Stimulated activated CD8-positive, alpha-beta memory T cell treated with anti-CD3 and anti-CD28 coated beads, Interleukin-4, amount 100 ng/mL, for 1 hour (primary cell): ENCODE measurements at places on chromosomes 11 and 22.

- no peak for DNase-seq
These were observed 234.5 kb downstream of the METTL15 start for GRCh38 chr11:28342716-28343115.

DNA sequence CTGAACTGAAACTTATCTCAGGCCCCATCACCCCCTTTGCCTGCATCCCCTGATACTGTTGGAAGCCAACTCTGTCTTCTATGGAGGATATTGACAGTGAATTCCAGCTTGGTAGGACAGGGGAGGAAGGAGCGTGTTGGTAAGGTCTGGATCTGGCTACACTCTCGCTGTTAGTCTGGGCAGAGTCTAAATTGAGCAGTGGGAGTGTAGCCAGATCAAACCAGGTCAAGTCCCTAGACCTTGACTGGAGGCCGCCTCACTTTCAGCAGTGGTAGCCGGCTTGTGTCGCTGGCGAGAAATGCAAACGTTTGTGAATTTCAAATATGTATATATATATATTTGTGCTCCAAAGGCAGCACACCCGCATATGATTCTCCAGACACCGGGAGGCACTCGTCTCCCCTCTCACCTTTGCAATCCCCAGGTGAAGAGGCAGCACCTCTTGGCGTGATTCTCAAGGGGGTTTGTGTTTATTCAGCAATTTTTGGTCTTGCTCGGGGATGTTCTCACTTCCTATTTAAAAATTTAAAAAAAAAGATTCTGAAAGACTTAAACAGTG is 26.7 kb downstream of the DHCR7 start:
- DNase-seq = no peak

DNA sequence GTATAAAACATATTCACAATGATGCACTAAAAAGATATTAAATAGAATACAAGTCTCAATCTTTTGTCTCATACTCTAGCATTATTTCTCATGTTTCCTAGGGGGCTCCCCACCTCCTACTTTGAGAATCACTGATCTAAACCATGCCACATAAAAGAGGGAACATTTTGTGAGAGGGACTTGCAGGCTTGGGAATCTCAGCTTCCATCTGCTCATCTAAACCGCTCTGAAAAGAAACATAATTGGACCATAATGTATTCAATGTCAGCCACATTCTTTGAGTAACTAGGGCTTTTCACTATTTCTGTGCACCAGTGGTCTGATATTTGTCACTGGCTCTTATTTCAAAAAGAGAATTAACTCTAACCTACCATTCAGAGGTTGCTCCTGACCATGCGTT is 6.4 kb upstream of the CSRP3 start:
- no peak for DNase-seq

DNA sequence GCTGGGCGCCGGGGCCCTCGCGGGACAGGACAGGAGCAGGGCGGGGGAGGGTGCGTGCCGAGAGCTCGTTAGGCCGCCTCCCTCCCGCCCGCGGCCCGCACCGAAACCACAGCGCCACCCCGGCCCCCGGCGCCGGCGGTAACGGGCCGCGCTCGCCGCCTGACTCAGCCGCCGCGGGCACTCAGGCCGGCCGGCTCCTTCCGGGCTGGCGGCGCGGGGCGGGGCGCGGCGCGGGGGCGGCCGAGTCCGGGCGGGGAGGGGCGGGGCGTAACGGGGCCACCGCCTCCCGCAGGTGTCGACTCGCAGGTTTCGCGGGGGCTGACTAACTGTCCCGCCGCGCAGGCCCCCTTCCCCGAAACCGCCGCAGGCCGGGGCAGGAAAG is at the start of gene AP5B1:
Gene AP5B1 (minus strand): TSS at position 207 of the 382 bp plus-strand sequence. CDS start 385 bp downstream, outside the sequence.
- DNase-seq = peak; percentile 50

DNA sequence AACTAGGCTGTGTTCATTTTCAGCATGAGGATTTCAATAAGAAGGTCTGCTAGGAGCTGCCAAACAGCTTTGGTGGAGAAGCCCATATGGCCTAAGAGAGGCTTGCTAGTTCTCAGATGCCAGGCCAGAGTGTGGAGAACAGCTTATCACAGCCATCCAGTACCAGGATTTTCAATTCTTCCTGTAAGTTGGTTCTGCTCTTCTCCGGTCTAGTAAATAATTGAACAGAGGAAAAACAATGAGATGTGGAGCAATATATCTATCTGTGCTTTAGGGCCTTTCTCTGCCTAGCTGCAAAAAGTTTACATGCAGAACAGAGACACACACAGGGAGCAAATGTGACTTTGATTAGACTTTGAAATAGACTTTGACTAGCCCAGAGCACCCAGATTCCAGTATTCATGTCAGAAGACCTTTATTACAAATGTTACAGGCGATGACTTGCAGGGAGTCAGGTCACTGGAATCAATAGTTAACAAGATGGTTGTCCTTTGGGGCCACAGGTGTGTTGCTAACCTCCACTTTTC is 19.8 kb upstream of the PPP2R1B start:
- DNase-seq = no peak

DNA sequence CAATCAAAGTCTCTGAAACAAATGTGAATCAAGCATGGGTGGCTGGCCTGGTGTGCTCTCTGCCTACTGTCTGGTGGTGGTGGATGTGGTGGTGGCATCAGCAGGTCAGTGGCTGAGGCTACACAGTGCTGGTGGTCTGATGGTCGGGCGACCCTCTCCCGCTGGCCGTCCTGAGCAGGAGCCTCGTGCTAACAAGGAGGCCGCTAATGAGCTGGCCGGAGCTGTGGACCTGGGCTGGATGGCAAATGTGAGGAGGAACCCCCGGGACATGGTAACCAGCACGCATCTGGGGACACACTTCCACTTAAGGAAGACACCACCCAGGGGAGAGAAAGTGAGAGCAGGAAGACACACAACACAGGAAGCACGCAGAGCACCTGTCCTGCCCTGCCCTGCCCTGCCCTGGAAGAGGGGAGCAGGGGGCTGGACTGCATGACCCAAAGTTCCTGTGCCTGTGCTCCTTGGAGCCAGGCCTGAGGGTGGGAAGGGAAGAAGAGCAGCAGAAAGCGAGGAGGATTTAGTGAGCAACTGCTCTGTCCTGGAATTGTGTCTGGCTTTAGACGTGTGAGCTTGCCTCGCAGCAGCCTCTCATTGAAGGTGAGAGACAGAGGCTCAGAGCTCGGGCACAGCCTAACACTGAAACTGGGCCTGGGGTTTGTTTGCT is 23.7 kb downstream of the SLC37A2 start:
- no peak for DNase-seq

DNA sequence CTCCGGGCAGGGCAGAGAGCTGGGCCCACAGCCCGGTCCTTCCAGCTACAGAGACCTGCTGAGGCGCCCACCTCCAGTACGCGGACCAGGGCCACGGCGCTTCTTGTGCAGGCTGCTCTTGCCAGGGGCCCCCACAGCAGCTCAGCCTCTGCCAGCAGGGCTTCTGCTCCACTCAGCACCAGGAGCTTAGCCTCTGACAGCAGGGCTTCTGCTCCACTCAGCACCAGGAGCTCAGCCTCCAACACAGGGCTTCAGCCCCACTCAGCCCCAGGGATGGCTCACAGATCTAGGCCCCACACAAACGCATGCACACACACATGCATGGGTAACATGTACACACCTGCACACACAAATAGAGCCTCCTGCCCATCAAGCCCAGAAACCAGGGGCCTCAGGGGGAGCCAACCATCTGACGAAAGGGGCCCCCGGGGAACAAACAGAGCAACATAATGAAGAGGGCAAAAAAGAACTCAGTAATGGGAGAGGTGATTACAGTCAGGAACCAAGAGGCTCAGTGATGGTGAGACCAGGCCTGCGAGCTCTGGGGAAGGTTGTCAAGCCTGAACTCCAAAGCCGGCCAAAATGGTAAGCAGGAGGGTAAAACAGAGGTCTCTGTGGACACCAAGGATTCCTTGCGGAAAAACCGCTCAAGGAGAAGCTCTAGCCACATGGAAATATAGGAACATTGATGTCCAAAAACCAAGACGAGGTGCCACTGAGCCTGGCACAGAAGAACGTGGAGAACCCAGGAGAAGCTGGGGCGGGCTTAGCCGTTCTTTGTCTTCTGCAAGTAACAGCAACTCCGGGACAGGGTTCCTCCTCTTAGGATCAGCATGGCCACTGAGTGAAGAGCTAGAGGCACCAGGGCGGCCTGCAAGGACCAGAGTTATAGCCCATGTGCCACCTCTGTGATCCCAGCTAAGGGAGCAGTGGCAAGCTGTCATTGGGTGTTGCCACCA is 46.5 kb downstream of the GNB1L start:
- no peak for DNase-seq

DNA sequence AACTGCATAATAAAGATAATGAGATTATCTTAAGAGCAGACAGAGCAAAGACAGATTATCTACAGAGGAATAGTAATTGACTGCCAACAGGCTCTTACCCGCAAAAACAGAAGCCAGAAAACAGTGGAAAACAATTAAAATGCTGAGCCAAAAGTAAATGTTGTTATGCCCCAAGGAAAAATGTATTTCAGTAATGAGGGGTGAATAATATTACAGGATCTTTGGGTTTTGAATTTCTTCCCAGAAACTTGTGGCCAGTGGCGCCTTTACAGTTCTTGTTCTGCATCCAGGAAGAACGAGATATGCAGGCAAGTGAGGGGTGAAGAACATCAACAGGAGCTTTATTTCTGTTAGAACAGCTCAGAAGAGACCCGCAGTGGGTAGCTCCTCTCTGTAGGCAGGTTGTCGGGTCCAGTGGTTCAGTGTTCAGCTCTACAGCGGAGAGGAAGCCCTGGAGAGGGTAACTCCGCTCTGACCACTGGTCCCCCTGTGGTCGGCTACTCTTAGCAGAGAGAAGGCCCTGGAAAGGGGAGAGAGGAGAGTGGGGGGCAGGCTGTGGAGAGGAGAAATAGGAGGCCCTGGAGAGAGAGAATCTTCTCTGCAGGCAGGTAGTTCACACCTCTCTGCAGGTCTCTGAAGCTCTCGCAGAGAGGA is 51.8 kb upstream of the SC5D start:
- no peak for DNase-seq

DNA sequence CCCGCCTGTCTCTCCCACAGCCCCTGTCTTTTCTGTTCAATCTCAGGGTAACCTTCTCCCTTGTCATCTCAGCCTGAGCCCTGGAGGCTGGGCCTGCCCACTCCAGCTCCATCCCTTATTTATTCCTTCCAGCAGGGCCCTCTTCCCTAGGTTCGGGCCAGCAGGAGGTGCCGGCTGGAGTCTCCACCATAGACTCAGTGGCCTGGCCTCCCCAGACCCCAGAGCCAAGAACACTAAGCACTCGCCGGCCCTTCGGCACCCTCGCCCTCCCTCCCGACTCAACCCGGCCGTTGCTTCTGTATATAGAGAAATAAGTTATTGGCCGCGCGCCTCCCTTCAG is 1.4 kb upstream of the RAB1B start:
- no peak for DNase-seq

GRCh38 chr11:102603091-102603490 is 22.0 kb downstream of the MMP20 start:
- DNase-seq = no peak

DNA sequence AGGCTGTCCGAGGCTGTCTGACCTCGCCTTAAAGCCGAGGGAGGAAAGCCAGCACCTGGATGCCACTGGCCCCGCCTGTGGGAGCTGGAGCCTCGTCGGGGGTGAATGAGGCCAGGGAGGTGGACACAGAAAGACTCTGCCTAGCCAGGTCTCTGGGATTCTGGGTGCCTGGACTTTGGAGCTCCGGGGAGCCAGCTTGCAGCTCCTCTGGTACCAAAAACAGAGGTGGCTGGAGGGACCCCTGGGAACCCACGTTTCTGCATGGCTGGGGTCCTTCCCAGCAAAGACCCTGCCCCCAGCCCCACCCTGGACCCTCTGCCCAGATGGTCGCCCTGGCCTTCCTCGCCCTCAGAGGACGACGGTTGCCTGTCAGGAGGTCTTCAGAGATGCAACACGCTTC is 239.7 kb downstream of the BRD1 start:
- no peak for DNase-seq

DNA sequence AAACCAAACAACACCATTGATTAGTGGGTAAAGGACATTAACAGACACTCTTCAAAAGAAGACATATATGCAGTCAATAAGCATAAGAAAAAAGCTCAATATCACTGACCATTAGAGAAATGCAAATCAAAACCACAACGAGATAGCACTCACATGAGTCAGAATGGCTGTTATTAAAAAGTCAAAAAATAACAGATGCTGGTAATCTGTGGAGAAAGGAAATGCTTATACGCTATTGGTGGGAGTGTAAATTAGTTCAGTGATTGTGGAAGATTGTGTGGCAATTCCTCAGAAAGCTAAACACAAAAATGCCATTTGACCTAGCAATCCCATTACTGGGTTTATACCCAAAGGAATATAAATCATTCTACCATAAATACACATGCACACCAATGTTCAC is 182.6 kb downstream of the TRPC6 start:
- no peak for DNase-seq

DNA sequence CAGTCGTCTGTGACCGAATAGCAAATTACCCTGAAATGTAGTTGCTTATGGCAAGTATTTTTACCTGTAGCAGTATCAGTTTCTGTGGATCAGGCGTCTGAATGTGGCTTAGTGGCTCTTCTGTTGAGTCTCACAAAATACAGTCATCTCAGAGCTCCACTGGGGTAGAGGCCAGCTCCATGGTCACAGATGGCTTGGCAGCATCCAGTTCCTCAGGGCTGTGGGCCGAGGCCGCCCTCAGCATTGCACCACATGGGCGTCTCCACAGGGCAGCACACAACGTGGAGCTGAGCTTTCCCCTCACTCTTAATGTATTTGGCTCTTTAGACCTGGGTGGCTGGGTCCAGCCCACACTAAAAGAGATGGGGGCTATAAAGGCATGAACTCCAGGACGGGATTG is 57.8 kb downstream of the SBF1 start:
- DNase-seq = no peak

- DNase-seq = no peak
These were observed 437 bp downstream of the SLC43A3 start for GRCh38 chr11:57426439-57426928.

GRCh38 chr11:71307811-71308645 is 55.7 kb upstream of the SHANK2 start:
- no peak for DNase-seq

DNA sequence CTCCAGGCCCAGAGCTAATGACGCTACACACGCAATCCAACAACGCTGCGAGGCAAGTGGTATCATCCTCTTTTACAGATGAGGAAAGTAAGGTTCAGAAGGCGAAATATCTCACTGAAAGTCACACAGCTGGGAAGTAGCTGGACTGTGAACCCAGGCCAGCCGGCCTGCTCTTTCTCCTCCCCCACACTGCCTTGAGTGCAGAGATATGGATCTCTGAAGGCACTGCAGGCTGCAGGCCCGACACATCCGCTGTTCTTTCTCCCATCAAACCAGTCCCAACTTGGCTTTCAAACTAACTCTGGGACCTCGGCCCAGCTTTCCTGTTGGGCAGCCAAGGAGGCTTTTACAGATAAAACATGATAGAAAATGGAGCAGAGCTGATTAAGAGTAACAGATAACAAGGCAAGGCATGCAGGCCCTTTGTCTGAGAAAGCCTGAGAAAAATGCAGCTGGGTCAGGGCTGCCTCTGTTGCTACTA is 64.0 kb upstream of the PTPRJ start:
- no peak for DNase-seq

GRCh38 chr11:8593935-8594909 is at the start of gene STK33:
Gene STK33 (minus strand): TSS chr11:8594228. CDS start chr11:8474905, 119,323 bp downstream.
- no peak for DNase-seq

DNA sequence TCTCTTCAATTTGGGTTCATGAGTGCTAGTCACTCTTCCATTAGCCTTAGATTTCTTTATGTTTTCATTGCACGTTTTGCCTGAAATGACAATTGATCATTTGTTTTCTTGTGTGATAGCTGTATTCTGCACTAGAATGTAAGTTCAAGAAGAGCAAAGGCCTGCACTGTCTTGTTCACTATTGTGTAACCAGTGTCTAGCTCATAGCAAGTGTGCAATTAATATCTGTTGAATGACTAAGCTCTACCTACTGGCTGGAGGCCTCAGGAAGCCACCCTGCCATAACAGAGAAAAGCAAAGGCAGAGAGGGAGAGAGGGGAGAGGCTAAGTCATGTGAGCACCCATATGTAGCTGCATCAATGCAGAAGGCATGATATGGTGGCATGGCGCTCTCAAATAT is 292.8 kb upstream of the SYN3 start:
- no peak for DNase-seq
